ENCODE measurements at places on chromosomes 7 and 10.

- DNase-seq, result no peak
These were observed 34.8 kb downstream of the CALML5 start for GRCh38 chr10:5464546-5464945.

DNA sequence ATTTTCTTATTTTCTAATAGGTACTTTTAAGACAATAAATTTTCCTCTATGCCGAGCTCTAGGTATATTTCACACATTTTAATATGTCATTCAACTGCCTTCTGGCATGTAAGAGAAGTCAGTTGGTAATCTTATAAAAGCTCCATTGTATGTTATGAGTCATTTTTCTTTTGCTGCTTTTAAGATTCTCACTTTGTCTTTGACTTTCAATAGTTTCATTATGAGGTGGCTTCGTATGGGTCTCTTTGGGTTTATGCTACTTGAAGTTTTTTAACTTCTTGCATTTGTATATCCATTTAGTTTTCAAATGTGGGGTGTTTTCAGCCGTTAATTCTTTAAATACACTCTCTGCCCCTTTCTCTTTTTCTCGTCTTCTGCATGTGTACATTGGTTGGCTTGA, 80.5 kb downstream of the ABCA13 start:
- DNase-seq, result no peak

GRCh38 chr7:120867932-120868331, 10.0 kb upstream of the TSPAN12 start:
- DNase-seq, result no peak

GRCh38 chr7:72297636-72298035, 114.5 kb downstream of the CALN1 start:
- DNase-seq, result no peak

DNA sequence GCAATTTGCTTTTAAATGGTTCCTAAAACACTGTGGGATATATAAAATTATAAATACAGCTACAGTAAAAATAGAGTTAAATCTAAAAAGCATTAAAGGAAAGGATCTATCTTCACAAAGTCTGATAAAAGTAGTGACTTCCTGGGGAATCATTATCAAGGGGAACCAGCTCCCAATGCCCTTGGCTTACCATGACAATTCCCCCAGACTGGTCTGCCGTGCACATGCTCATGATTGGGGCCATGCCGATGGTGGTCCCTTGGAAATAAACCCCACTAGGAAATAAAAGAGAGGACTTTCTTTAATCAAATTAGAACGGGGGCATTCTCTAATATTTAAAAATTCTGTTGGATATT, 201.8 kb downstream of the FANK1 start:
- no peak for DNase-seq

- no peak for DNase-seq
These were observed 13.4 kb downstream of the CCNJ start for GRCh38 chr10:96056787-96057186.

DNA sequence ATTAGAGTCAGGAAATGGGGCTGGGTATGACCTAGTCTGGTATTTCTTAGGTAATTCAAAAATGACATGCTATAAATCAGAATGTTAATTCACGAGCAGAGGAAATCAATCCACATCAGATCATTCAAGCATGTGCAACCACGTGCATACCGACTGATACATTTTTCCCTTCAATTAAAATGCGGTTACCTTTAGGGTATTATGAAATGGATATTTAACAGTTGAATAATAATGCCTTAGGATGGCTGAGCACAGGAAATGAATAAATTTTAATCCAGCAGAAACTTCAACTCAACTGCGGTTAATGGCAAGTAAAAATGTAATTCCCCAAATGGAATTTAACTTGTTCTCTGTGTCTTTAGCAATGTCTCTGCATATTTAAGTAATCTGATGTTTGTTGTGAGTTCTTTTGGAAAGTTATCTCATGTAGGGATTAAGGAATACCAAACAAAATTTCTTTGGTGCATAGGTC, 9.2 kb downstream of the CPA2 start:
- DNase-seq, result peak; percentile 66

- DNase-seq, result peak; percentile 79
These were observed 5.9 kb upstream of the ITGA8 start for GRCh38 chr10:15725603-15726002.

- DNase-seq, result no peak
These were observed 52.4 kb downstream of the SORBS1 start for GRCh38 chr10:95508730-95509129.

DNA sequence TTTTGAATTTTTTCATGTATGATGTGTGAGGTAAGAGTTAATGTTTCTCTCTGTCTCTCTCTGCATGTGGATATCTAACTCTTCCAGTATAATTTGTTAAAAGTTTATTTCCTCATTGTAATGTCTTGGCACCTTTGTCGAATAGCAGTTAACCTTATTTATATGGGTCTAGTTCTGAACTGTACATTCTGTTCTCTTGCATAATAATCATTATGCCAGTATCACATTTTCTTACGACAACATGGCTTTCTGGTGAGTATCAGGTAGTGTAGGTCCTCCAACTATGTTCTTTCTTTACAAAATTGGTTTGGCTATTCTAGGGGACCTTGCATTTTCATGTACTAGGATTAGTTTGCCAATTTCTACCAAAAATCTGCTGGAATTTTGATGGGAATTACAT, 337.0 kb upstream of the FZD8 start:
- DNase-seq, result no peak

- no peak for DNase-seq
These were observed 29.4 kb upstream of the ATOH7 start for GRCh38 chr10:68261132-68261856.

DNA sequence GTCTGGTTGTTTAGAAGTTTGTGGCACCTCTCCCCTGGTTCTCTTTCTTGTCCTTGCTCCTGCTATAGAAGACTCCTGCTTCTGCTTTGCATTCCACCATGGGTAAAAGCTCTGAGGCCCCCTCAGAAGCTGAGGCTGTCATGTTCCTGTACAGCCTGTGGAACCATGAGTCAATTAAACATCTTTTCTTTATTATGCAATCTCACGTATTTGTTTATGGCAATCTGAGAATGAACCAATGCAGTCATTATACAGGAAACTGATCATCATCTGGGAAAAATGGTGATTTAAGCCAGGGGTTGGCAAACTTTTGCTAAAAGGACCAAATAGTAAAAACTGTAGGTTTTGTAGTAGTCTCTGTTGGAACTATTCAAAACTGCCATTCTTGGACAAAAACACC, 175.4 kb downstream of the CSTF2T start:
- DNase-seq, result no peak

- DNase-seq, result no peak
These were observed 17.8 kb downstream of the BTBD16 start for GRCh38 chr10:122288917-122289316.

DNA sequence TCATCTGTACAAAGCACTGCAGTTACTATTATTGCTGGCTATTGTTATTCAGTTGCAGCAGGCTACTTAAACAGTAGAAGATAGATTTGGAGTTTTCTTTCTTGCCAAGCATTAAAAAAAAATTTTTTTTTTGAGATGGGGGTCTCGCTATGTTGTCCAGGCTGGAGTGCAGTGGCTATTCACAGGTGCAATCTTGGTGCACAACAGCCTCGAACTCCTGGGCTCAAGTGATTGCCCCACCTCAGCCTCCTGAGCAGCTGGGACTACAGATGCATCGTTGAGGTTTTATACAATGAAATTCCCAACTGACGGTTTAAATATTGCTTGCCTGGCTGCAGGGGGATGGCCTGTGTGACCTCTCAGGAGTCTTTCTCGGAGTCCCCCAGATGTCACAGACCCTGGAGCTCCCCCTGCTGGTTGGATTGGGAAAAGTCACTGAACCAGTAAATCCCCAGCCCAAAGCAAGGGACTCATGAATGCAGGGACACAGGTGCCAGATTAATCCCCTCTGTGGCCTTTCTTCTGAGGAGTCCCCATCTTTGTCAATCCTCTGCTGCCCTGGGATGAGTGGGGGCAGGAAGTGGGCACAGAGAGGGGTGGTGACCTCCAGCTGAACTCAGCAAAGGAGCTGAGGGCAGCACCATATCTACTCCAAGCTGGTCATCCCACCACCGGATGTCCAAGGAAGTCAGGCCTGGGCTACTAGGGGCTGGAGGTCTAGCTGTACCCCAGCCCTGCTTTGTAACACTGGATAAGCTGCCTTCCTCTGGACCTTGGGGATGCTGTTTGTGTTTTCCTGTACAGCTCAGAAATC, 149.6 kb downstream of the C10orf105 start:
- DNase-seq, result peak; percentile 93

GRCh38 chr10:26441491-26442214, 3.5 kb downstream of the APBB1IP start:
- DNase-seq, result no peak

DNA sequence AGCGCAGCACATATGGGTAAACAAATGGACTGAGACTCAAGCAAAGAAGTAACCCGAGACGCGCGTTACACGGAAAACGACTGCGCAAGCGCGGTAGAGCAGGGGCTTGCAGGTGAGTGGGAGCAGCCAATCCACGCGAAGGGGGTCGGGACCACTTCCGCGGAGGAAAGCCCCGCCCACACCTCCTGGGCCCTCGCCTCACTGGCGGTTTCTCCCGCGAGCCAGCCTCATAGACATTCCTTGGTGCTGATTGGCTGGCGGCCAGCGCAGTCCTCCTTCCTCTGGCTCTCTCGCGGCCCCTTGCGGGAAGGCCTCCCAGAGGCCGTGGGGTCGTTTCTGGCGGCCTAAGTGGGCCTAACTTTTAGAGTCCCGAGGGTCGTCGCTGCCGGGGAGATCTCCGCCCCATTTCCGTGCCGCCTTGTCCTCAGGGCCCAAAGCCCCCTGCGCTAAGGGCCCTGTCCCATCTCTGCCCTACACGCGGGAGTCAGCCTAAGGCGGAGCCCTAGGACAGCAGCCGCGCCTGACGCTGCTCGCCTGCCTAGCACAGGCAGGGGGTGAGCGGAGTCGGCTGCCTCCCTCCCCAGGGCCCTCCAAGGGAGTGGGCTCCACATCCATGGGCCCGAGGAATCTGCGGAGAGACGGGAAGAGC, 9.1 kb upstream of the FXYD4 start:
- DNase-seq, result peak; percentile 98

DNA sequence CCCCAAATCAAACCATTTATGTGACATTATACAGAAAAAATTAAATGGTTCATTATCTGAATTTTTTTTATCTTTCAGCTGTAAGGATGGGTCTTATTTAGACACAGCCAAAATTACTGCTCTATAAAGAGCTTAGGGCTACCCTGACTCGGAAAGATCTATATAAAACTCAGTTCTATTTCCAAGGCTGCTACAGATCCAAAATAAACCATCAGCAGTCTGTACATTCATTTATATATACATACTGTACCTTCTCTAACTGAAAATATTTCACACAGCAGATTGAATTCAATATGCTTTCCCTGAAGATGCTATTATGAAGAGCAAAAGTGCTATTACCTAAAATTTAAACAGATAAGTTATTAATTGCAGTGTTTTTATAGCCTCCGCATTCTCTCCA, 287.7 kb upstream of the MYO3A start:
- no peak for DNase-seq

DNA sequence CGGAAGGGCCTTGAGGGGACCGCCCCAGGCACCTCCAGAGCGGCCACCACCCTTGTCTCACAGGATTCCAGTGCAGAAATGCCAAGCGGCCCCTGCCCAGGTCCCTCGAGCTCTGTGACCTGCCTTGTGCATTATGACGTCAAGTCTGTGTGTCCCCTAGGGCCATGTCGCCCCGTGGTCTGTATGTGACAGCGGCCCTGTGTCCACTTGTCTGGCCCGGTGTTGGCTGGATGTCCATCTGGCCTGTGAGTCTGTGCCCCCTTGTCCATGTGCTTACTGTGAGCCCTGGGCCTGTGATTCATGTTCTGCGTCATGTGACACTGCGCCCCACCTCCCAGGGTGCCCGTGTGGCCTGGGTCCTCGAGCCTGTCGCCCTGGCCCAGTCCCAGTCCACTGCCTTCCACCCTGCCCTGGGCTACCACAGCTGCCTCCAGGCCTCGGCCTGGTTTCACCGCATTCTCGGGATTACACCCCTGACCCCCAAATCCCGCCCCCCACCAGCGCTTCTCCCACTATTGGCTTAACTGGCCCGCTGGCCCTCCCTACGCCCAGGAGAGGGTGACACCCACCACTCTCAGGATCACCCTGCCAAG, 66.6 kb upstream of the ZNF722 start:
- no peak for DNase-seq

DNA sequence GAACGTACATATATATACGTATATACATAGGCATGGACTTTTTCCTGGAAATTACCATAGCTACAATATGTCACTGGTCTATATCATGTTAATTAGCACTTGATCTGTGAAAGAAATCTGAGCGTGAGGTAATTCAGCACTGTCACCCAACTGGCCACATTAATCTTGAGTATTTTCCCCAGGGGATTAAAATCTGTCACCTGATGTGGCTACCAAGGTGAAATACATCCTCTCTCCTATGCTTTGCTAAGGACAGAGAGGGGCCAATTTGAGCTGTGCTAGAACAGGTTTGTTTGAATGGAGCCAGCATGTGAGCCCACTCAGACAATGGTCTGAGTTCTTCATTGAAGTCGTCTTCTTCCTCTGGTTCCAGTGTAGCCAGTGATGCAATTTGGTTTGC, 33.3 kb downstream of the CYCS start:
- no peak for DNase-seq

DNA sequence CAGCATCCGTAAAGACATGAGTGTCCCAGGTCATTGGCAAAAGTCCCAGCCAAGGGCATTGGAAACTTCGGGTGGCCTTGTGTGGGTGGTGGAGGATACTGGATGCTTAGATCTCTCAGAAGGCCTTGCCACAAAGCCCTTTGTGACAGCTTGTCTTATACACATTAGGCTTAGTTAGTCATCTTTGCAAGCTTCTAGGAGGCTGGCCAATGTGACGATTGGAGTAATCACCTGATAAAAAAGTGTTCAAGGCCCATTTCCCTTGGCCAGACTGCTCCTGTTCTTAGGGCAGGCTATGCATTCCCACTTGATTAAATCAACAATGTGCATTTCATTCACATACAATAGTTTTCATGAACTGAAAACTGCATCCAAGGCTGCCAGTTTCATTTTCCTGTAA, 26.9 kb downstream of the NPS start:
- no peak for DNase-seq

GRCh38 chr7:157688533-157689268, 351.9 kb downstream of the DNAJB6 start:
- DNase-seq, result peak; percentile 58

- DNase-seq, result peak; percentile 93
These were observed at the start of gene KCNH2 for GRCh38 chr7:150978126-150978789. Gene KCNH2, minus strand, starts transcription at chr7:150978321. Its CDS starts 408 bp downstream, at chr7:150977913.

DNA sequence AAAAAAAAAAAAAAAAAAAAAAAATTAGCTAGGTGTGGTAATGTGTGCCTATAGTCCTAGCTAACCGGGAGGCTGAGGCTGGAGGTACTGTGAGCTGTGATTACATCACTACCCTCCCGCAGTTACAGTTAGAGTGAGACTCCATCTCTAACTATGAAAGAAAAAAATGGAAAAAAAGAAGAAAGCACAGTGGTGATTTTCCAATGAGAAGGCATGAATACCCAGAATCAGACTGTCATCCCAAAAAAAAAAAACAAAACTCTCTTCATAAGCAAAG, 269.9 kb upstream of the MKLN1 start:
- no peak for DNase-seq

- peak; percentile 8 for DNase-seq
These were observed 177.4 kb downstream of the SFMBT2 start for GRCh38 chr10:7233259-7233991.

- no peak for DNase-seq
These were observed 212.1 kb downstream of the BICC1 start for GRCh38 chr10:58724781-58725180.

- no peak for DNase-seq
These were observed 55.1 kb downstream of the FAM53B start for GRCh38 chr10:124688889-124689670.

- no peak for DNase-seq
These were observed 221.5 kb downstream of the SUGCT start for GRCh38 chr7:40356312-40356711.
